ENCODE measurements at places on chromosomes 6 and 20.

DNA sequence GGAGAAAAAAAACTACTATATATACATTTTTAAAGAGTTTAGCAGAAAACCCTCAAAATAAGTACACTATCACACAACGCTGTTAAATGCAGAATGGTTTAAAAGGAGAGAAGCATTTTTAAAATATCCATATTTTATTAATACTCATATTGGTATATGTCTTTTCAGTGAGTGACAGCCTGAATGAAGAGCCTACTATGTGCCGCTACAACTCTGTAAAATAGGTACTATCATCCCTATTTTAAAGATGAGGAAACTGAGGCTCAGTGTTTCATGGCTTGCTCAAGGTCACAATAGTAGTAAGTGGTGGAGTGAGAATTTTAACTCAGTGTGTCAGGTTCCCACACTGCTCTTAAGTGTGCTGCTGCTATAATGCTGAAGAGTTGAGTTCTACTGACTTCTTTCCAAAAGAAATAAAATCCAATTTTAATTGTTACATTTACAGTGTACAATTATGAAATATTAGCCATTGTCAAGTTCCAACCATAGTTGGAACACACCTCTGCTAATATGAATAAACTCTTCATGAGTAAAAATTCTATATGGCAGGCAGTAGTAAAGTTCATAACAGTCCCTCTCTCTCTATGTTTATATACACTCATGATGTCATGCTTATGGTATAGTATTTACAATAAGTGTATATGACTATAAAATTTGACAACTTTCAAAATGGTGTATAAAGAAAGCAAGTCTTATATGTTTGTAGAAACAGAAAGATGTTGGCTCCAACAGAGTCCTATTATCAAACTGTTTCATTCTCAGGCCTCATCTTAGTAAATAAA lies 3.1 kb downstream of the FAM184A start:
- DNase-seq = no peak

- DNase-seq = no peak
Measured at GRCh38 chr6:133277900-133278545, 36.9 kb downstream of the EYA4 start.

GRCh38 chr6:140138311-140139010 lies 764.0 kb upstream of the CITED2 start:
- no peak for DNase-seq

DNA sequence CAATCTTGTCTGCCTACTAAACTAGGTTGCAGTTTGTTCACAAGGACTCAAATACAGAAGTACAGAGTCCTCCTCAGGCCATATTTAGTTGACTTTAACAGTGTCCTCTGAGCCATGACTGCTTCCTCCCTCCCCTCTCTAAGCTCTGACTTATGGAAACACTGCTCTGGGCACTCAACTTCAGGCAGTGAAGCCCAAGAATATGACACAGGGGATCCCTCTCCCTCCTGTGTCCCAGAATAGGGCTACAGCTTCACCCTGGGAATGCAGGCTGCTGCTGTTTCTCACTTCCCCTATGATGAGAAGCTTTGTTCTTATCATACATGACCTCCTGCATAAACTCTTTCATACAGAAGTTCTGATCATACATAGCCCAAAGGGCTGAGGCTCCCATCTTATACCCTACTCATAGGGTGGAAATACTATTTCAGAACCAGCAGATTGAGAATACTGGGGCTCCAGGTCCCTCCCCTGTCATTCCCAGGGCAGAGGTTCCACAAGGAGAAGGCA lies 97.3 kb upstream of the UST start:
- DNase-seq = no peak

DNA sequence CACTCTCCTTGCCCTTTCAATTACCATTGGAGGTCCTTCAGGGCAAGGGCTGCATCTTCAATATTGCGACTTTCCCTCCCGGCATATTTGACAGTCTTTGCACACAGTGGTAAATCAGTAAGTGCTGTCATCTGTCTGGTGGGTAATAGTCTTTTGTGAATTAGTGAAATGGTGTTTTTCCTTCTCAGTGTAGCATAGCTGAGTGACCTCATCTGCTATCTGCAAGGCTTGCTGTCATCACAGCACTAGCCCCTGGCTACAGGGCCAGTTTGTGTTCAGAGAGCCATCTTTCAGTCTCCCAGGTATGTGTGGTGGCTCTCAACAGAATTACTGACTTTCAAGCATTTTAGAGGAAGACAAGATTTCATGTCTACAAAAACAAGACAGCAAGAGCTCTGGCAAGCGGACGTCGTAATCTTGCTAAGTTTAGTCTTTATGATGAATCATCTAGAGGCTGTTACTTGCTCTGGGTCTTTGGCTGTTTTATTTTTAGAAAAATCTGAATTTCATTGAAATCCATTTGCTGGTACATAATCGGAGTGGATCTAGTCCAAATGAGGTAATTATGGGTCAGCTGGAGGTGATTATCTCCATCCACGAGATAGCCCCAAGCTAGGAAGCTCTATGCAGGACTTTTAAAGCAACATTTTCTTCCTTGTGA lies 528.9 kb downstream of the EPM2A start:
- DNase-seq = no peak

- no peak for DNase-seq
Measured at GRCh38 chr6:151498327-151498726, 4.5 kb downstream of the CCDC170 start.

DNA sequence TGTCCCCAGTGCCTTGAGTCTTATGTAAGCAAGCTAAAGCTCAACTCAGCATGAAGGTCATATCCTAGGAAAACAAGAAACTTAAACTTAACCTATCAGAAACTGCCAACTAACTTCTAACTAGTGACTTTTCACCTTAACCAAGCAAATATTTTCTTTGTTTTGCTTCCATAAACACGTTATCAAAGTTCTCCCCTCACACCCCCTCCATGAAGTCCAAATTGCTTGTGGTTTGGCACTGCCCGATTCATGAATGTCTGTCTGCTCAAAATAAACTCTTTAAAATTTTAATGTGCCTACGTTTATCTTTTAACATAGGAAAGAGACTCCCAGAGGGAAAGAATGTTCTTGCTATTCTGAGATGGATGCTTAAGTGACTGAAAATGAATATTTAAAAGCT lies 34.9 kb downstream of the GSTA2 start:
- DNase-seq = no peak

- DNase-seq = no peak
Measured at GRCh38 chr6:11711003-11711983, 67.3 kb downstream of the ADTRP start.

DNA sequence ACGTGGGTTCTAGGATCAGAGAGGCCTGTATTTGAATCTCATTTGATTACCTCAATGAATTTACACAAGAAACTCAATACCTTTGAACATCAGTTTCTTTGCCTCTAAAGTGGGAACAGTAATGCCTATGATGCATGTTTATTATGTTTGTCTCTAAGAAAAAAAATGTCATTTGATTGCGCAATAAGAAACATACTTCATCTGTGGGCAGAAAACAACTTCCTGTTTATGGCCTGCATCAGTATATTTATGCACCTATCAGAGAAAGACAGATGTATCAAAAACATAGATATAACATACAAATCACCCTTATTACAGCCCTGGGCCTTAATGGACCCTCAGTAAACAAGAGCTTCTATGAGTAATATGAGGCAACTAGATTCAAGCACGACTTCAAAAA lies 516.4 kb upstream of the ARID1B start:
- no peak for DNase-seq

DNA sequence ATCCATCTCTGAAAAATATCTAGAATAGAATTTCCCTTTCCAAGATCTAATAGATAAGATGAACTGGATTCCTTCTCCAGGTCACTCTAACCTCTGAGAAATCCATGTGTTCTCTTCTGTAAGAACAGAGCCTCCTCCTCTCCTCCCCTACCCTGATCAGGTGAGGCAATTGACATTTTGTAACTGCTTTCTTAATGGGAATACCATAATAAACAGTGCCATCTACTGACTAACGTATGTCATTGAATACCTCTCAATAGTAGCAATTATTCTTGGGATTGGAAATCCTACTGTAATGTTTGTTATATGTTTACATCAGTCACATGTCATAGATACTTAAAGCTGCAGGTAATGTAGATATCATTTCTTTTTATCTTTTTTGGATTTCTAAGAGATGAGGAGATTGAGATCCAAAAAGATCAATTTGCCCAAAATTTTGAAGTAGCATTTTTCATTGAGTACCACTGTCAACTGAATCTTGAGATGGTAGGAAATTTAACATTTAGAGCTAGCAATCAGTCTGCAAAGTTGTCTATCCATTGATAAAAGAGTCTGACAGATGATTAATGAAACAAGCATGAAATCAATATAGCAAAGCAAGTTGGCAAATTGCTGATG lies 365.8 kb upstream of the HSF2 start:
- peak; percentile 61 for DNase-seq

- no peak for DNase-seq
Measured at GRCh38 chr20:11117808-11118528, 444.2 kb upstream of the JAG1 start.

DNA sequence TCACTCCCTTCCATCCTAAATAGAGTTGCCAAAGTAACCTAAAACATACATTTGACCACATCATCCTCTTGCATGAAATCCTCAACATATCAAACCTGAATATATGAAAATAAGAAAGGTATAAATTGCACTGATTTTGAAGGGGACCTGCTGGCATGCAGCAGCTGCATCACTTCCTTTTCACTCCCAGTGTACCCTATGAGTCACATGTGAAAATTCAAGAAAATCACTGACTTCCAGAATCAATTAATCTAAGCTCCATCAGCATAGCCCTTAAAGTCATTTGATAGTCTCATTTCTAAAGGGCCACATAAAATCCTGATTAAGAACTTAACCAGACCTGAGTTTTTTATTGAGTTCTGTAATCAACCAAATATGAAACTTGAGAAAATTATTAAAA lies 24.3 kb downstream of the SNX14 start:
- no peak for DNase-seq

DNA sequence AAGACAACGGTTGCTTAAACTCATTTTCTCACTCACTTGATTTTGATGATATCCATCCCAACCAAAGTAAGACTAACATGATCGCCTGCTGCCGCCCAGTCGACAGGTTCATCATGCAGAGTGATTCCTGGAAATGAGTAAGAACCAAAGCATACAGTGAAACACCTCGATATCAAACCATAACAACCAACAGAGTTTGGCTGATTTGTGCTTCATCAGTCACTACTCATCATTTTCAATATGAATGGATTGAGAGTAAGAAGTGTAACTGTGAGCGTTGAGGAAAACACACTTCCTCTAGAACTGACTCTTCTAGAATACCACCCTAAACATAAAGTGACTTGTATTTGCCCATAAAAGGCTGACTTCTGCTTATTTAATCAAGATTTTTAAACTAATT lies 29.2 kb upstream of the ALDH8A1 start:
- DNase-seq = no peak

DNA sequence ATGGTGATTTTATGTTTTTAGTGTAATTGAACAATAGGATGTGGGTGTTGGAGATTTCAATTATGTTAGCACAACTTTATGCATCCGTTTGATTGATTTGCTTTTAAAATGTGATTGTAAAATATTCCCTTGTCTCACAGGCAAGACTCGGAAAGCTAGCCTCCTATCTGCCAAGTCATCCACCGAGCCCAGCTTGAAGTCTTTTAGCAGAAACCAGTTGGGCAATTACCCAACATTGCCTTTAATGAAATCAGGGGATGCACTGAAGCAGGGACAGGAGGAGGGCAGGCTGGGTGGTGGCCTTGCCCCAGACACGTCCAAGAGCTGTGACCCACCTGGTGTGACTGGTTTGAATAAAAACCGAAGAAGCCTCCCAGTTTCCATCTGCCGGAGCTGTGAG lies 200.9 kb downstream of the SASH1 start:
- DNase-seq = no peak

DNA sequence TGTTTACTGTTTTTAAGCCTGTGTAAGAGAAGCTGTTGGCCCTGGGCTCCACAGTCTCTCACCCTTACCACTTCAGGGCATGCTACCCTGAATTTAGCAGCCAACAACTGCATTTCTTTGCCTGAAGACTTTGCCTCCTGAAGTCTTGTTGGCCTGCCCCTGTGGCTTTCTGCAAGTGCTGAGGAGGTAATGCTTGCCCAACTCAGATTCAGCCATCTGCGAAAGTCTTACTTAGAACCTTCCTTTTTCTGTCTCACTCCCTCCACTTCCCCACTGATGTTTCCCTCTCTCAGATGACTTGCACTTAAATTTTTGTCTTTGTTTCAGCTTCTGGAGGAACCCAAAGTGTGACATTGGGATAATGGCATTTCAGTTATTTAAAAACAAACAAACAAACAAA lies 11.8 kb upstream of the IBTK start:
- DNase-seq = no peak

DNA sequence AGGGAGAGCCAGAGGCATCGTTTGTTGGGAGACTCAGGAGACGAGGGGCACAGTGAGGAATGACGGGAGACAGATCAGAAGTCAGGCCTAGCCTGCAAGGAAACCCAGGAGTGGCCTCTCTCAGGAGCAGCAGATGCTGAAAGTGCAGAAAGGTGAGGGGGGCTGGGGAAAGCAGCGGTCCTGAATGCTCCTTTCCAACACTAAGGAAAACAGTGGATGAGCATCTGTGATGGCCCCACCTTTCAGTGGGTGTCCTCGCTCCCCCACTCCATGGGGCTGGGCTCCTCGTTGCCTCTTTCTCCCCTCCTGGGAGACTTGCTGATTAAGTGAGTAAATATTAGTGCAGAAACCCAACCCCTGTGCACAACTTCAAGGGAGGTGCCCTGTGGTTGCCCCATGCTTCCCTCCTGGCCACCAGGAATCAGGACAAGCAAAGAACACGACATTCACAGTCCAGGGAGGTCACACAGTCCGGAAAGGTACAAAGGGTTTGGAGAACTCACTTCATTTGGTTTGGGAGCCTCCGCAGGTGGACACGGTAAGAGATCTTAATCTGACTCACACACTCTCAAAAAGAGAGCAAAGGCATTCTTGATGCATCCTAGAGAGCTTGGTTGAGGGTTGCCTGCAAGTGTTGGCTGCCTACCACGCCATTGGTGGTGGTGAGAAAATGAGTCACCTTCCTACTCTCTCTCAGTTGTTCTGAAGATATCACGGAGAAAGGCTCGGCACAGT lies 9.7 kb upstream of the BPIFB1 start:
- no peak for DNase-seq

DNA sequence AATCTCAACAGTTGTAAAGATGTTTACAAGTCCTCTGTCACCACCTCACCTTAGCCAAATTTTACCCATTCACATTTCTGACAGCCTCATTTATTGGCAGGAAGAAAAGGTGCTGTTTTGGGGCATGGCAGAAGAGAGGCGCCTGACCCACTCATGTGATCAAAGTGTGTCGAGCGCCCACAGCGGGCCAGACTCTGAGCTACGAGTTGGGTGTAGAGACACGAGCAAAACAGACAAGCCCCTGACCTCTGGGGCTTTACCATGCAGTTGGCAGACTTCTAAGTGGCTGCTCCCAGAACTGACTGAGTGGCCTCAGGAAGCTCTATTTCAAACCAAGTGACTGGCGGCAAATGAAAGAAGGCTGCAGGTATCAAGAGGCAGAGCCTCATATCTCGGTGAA lies 167.0 kb downstream of the SOBP start:
- DNase-seq = no peak

Data from NCI-H510A treated with DMSO at 0.1 percent for 48 hours (cell line).